HS-5 (cell line): ENCODE measurements at places on chromosomes 1 and 21.

DNA sequence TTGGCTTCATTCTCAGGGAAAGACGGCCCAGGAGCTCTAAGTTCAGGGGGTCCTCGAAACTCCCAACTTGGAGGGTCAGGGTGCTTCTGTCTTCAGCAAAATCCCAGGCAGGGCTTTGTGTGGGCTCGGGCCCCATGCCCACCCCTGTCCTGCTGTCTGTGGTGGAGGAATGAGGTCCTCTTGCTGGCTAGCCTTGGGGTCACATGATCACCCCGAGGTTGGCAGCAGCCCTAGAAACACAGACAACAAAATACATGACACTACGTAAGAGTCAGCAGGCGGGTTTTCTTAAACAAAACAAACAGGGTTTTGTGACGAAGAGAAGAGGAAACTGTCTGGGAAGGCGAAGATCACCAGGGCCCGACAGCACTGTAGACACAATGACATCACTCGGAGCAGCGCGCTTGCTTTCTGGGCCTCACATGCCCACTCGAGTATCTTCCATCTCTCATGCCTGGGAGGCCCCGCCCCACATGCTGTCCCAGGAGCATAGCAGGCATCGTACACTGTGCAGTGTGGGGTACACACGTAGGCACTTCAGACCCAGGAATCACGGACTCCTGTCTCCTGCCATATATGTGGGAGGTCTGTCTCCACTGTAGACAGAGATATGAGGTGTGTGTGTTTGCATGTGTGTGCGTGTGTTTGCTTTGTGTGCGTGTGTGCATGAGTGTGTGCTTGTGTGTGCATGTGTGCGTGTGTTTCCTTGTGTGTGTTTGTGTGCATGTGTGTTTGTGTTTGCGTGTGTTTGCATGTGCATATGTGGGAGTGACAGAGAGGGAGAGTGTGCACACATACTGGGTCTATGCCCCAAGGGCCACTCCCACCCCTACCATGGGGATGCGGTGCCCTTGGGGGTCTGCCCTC is 94.7 kb downstream of the SIK1 start:
- DNase-seq: no peak

DNA sequence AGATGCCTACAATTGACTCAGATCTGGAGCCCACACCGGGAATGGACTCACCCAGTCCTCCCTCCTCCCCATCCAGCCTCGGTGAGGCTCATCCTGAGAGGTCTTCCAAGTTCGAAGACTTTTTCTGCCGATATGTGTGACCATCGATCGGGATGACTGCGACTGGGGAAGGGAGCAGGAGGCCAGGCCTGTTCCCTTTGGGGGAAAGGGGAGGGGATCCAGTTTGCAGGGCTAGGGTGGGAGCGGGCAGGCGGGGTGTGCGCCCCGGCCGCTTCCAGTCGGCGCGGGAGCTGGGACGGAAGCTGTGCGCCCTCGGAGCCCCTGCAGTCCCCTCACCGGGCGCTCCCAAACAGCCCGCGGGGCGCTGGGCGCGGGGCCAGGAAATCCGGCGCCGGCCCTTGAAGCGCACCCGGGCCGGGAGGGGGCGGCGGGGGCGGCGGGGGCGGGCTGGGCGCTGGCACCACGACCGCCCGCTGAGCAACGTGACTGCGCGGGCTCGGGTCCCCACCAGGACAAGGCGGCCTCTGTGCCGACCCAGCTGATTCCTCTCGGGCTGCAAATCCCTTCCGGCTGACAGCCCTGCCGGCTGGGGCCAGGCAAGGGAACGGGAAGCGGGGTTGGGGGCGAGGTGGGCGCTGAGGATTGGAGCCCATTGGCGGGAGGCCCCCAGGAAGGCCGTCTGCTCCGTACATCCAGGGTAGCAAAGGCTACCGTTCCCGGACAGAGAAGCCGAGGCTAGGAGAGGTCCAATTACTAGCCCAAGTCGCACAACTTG is 103.9 kb downstream of the EBNA1BP2 start:
- DNase-seq: no peak

DNA sequence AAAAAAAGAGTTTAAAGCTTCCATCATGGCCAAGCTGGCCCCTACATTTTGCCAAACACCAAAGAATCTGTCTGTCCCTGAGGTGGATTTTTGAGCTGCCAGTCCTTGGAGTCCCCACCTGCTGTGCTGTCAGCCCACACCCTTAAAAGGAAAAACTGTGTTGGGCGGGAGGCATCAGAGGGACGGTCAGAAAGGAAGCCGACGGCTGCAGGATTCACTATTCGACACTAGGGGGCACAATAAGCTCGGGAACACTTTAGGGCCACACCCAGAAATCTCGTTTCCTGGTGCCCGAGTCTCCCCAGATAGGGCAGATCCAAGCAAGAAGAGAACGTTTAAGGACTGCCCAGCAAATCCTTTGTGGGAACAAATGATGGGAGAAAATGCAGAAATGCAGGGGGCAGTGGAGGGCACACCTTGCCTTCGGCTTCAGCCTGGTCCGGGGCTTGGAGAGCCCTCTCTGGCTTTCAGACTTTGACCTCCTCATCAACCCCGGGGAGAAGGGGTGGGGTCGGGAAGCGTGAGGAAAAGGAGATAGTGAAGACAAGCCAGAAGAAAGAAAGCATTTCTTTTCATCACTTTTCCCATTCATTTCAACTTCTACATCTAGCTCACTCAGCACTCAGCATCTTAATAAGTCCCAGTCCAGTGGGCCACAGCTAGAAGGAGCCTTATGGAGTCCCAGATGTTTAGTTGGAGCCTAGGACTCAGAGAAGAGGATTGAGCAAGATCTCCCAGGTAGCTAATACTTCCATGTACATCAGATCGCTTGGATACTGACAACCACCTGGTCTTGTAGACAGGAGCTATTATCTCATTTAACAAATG is 5.0 kb upstream of the CTTNBP2NL start:
- peak; percentile 87 for DNase-seq

DNA sequence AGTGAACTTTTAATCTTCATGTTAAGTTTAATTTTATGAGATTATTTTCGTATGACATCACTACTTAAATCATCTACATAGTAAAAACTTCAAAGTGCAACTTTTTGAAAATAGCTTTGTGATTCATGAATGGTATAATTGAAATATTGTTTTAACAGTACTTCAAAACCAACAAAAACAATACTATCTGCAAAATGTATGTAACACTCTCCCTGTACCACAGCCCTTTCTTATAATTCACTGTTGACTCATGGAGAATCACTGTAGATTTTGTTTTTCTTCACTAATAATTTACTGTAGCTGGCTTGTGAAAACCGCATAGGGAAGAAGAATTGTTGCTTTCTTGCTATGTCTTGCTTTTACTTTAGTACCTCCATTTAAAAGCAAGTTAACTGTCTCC is 301.4 kb upstream of the ADAMTS5 start:
- DNase-seq: no peak

DNA sequence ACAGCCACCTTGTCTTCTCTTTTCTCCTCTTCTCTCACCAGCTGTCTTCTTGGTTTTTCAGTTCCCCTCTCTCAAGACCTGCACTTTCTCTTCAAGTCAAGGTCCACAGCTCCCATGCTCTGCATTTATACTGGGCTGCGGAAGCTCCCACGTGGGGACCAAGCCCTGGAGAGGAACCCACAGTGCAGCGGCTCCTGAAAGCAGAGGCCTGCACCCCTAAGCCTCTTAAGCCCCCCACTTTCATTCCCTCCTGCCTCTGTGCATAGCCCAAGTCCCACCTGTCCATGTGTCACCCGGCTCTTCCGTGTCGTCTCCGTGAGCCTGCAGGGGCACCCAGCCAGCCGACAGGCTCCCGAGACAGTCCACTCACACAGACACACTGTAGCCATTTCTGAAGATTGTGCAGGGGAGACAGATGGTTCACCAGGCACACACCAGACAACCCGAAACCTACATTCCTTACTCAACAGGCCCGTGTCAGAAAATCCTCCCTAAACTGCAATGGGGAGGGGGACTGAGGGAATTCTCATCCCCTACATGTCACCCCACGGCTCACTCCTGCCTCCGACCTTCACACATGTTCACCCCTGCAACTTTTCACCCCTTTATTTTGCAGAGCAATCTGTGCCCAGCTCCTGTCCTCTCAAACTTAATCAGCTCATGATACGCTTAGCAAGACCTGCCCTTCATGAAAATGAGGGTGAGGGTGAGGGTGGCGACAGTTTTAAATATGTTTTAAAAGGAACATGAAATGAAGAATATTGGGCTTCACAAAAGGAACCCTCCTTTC is 6.3 kb downstream of the MX2 start:
- DNase-seq: no peak

- DNase-seq: no peak
These were observed 3.4 kb upstream of the MARCKSL1 start for GRCh38 chr1:32339363-32339978.

DNA sequence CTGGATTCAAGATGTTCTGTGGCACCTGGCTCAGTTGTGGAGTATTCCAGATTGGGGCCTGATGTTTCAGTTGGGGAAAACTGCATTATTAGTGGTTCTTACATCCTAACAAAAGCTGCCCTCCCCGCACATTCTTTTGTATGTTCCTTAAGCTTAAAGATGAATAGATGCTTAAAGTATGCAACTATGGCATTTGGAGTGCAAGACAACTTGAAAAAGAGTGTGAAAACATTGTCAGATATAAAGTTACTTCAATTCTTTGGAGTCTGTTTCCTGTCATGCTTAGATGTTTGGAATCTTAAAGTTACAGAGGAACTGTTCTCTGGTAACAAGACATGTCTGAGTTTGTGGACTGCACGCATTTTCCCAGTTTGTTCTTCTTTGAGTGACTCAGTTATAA is 7.2 kb downstream of the FPGT start:
- DNase-seq: no peak

GRCh38 chr1:94218332-94218731 is 19.1 kb downstream of the ARHGAP29 start:
- no peak for DNase-seq
